Stimulated activated CD8-positive, alpha-beta memory T cell treated with anti-CD3 and anti-CD28 coated beads, Interleukin-15, amount 100 ng/mL, for 4 hours (primary cell): ENCODE measurements at places on chromosomes 12 and 14.

GRCh38 chr12:53241623-53242412 is 9.8 kb upstream of the RARG start:
- DNase-seq = no peak

- DNase-seq = no peak
These were observed 2.0 kb upstream of the CACNB3 start for GRCh38 chr12:48816143-48816854.

- no peak for DNase-seq
These were observed 822.3 kb downstream of the LRFN5 start for GRCh38 chr14:42428996-42429395.

GRCh38 chr12:110555577-110556406 is 27.3 kb downstream of the PPTC7 start:
- no peak for DNase-seq

- DNase-seq = no peak
These were observed 43.7 kb downstream of the TRHDE start for GRCh38 chr12:72315858-72316257.

DNA sequence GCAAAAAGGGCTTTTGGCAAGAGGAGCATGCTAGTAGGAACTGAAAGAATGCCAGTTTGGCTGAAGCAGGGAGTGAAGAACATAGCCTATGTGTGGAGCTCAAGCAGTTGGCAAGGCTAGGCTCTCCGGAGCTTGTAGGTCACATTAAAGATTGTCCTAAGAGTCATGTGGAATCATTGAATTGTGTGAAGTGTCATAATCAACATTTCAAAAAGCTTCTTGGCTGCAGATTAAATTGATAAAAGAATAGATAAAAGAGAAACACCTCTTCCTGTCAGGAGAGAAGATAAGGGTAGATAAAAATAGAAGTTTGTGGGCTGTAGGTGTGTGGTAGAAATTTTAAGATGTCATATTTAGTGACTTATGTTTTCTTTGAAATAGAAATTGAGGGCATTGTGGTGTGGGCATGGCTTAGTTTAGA is 36.1 kb downstream of the CPSF6 start:
- no peak for DNase-seq

- DNase-seq = no peak
These were observed 53.3 kb downstream of the PITPNM2 start for GRCh38 chr12:123097561-123098084.

DNA sequence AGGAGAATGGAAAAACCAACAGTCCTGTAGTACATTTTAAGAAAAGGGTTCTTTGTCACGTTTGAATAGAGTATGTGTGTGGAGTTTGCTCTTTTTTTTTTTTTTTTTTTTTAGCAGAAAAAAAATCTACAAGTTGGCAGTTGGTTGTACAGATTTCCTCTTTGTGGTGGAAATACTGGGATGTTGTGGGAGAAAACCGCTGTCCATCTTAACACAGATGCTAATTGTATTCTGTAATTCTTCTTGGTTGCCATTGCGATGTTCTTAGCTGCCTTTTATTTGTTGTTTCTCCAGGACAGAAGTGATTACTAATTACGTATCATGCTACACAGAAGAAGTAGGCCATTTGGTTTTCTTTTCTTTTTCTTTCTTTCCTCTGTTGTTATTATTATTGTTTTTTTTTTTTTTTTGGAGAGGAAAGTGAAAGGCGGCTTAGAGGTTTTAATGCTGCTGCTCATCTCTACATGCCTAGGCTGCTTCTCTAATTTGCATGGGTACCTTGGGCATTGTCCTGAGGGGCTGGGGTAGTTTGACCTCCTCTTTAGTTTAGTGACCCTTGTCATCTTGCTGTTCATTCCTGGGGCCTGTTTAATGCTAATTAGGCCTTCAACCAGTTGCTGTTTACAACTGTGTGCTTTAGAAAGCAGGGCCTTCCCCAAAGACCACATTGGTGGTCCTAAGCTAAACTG is 94.7 kb downstream of the TMTC2 start:
- no peak for DNase-seq

DNA sequence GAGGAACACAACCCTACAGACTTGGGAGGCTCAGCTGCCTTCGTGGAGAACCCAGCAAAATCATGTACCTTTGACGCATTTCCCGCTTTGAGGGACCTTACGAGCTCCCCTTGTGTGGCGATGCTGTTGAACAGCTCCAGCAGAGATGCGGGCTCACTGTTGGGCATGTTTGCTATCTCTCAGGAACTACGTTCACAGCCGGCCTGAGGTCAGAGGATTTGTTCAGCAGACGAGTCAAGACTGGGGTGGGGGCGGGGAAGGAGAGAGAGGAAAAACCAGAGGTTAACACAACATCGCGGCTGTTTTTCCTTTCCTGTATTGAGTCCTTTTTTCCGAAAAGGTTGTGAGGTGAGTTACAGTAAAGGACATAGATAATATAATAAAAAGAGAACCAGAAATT is 45.9 kb downstream of the SLC25A47 start:
- DNase-seq = no peak

- no peak for DNase-seq
These were observed 237.6 kb downstream of the BCAT1 start for GRCh38 chr12:24711056-24712008.

GRCh38 chr12:15863372-15863771 is 18.8 kb upstream of the STRAP start:
- DNase-seq = no peak

DNA sequence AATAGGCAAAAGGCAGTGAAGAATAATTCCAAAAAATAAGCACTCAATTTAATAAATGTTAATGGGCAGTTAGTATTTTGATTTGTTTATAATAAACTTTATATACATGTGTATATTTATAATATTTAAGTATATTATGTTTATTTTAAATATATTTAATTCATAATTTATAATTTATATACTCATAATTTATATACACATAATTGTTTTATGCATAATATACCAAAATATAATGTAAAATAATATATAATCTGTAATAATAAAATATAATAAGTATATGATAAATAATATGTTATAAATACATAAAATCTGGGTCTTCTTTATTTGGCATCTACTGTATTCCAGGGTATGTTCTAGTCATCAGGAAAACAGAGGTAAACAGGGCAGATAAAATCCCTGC is 100.2 kb upstream of the ARID2 start:
- no peak for DNase-seq

DNA sequence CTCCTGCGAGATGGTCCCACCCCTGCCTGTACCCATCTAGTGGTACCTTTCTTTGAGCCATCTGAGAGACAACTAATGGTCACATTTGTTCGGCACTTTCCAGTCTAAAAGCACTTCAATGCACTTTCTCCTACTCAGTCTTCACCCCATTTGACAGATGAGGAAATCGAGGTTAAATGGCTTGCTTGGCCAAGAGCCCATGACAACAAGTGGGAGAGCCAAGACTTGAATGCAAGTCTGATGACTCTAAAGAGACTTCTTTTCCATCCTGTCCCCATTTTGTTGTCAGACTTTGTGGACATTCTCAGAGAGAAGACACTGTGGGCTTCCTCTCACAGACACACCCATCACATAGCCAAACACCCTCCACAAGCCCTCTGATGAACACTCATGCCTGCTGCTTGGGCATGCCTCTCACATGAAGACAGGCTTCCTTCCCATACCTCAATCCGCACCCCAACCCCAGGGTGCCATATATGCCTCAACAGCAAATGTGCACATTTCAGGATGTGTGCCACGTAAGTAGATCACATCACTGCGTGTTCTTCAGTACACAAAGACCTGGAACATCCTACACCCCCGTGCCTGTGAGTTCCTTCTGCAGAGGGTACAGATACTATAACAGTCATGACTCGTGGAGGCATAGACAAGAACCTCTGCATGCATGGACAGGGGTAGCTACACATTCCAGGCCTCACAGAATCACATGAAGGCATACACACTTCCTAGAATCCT is 805 bp downstream of the MYH7 start:
- no peak for DNase-seq

DNA sequence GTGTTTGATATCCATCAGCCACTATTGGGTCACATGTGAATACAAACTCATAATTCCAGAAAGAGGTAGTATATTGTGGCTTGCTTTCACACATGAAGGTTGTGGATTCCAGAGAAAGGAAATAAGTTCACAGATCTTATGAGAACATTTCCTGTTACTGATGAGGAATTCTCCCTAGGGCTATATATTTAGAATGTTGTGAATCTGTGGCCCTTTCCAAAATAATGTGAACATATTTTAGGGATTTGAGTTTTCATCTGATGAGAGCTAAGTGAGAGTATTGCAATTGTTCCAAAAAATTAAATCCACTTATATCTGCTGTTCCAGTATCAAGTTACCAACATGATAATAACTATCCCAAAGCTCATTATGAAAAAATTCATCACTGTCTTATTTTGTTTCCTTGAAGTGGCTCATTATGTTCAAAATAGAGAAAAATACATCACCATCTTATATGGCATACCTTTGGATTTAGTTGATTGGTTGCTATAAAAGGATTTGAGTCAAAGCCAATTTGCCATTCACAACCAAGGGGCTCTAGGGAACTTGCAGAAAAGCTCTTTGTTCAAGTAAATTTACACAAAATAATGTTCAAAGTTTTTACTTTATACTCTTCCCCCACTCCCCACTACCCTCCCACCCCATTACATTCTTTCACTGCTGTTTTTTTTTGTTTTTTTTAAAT is 76.3 kb downstream of the MYRFL start:
- no peak for DNase-seq

DNA sequence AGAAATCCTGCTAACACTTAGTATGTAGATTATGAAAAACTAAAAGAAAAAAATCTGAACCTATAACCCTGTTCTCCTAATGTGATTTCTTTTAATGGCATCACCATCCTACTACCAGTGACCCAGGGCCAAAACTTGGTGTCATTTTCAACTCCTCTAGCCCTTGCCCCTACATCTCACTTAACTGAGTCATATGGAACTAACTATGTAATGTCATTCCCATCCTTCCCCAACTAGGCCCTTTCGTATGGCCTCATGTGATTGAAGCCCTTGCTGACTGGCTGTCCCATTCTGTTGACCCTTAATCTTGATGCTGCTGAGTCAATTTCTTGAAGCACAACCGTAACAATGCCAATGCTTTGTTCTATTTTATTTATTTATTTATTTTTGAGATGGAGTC is 7.6 kb downstream of the DMAC2L start:
- no peak for DNase-seq

- DNase-seq = no peak
These were observed 76.6 kb downstream of the SINHCAF start for GRCh38 chr12:31249356-31249755.

GRCh38 chr12:100266585-100266834 is 369 bp downstream of the DEPDC4 start:
- DNase-seq = no peak

DNA sequence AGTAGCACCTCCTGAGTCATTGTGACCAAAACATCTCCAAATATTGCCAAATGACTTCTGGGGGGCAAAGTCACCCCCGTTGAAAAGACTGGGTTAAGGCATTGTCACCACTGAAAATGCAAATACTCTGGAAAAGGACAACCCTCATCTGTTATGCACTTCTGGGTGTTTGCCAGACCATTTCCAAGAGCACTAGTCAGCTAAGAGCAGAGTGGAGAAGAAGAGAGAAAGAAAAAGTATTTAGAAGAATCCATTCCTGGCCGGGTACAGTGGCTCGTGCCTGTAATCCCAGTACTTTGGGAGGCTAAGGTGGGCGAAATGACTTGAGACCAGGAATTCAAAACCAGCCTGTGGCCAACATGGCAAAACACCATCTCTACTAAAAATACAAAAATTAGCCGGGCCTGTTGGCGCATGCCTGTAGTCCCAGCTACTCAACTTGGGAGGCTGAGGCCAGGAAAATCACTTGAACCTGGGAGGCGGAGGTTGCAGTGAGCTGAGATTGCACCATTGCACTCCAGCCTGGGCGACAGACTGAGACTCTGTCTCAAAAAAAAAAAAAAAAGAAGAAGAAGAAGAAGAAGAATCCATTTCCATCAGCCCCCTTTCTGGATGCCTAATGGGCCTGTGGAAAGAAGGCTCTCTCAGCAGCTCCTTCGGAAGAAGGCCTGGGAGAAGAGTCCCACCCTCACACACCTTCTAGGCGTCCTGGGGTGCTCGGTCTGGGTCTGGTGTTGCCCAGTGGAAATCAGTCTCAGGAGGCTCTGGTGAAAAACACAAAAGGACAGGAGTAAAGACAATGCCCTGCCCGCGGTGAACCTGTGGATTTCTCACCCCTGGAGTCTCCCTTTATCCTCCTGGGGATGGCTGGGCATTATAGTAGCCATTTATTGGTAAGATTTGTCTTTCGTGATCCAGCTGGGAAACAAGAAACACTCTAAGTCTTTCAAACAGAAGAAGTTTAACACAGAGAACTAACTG is 3.5 kb upstream of the LTBR start:
- no peak for DNase-seq

DNA sequence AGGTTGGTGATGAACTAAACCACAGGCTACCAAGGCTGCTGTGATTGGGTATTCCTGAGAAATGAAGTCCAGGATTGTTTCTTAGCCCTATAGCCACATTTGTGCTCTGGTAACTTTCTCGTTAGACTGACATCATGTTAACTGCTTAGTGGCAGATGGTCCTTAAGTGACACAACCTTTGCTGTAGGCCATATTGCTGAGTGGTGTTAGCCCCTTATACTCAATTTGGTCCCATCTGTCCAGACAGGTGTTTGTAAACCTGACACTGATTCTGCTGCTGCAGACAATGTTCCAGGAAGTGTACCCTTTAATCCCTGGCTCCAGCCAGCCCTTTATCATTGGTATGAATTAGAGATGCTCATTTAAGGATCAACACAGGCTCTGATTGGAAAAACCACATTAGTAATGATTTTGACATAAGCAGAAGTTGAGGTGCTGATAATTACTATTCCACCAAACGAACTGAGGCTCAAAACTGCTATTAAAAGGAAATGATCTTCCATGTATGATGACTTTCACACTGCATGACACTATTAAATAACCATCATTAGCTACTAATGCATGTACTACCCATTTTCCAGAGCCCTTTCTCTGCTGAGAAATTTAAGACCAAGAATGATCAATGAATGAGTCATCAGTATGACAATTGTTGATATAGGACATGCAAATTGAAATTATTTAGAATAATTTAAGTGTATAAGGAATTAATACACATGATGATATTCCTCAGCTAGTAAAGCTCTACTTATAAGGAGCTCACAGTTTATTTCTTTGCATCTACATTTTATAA is 3.6 kb upstream of the SSTR1 start:
- DNase-seq = no peak

DNA sequence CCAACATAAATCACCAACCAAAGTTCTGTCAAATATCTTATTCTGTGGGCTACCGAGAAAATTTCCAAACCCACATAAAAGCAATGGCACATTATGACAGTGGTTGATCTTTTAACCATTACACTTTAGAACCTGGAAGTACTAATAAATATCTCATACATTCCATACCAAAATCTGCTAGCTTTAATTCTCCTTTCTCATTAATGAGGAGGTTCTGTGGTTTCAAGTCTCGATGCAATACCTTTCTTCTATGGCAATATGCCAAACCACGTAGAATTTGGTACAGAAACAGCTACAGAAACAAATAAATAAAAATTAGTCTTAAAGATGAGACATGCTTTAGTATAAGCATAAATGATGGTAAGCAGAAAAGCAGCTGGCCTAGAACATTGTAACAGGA is 100.7 kb downstream of the ELK3 start:
- DNase-seq = no peak

GRCh38 chr12:51661836-51662235 is 70.8 kb downstream of the SCN8A start:
- no peak for DNase-seq

- no peak for DNase-seq
These were observed 136.3 kb downstream of the AEBP2 start for GRCh38 chr12:19575337-19576243.

GRCh38 chr12:52226446-52226845 is 6.6 kb upstream of the KRT7 start:
- DNase-seq = no peak
